Caco-2 (cell line): ENCODE measurements at places on chromosomes 6 and 20. TPM values are rescaled to one million over a fixed set of nuclear protein-coding genes. Genes with fewer than 3 reads are reported as not detected.

DNA sequence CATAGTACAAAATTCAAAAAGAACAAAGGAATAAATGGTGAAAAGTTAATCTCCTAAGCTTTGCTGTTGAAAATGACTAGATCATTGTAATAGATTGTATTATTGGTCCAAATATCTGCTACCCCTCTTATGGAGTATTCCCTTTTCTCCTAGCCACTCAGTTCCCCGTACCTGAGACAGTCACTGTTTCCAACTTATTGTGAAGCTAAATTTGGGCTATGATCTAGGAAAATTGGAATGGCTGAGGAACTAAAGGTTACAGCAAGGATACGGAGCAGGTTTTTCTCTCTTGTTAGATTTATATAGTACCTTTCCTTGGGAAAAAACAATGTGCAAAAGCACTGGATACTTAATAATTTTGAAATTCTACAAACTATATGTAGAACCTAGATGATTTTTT is 17.3 kb downstream of the DHX35 start:
- DNase-seq = no peak
- H3K27ac ChIP-seq = no peak overlapping the region
- H3K4me3 ChIP-seq = no peak overlapping the region
- H3K36me3 ChIP-seq = no peaks in the 10 kb centered on the region
- no peaks in the 10 kb centered on the region for H3K27me3 ChIP-seq

DNA sequence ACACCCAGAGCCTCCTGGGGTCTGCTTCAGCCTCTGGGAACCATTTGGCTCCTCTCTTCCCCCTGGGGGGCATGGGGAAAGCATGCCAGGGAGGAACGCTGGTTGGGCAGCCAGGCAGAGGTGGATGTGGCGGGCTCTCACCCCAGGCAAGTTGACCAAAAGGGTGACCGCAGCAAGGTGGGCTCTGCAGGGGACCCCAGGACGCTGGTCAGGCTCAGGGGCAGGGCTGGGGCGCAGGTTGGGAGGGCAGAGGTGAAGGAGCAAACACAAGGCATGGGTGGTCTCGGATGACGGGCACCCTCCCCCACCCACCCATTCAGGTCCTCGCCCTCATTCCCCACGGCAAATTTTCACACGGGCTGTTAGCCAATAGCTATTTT is 30.2 kb upstream of the MRGBP start:
- no peaks in the 10 kb centered on the region for H3K36me3 ChIP-seq
- no peak overlapping the region for H3K27ac ChIP-seq
- DNase-seq = no peak
- no peak overlapping the region for H3K4me3 ChIP-seq
- H3K4me1 ChIP-seq = peaks cover 13% of the 10 kb centered on the region
- H3K27me3 ChIP-seq = no peaks in the 10 kb centered on the region; the same call in none of the 2 replicates

- H3K4me1 ChIP-seq = peaks cover 8% of the 10 kb centered on the region
- no peak overlapping the region for H3K4me3 ChIP-seq
- H3K36me3 ChIP-seq = no peaks in the 10 kb centered on the region
- no peaks in the 10 kb centered on the region for H3K27me3 ChIP-seq
- H3K27ac ChIP-seq = peak overlapping the region; percentile 27
Measured at GRCh38 chr6:42845327-42845694, 34.1 kb upstream of the RPL7L1 start.

DNA sequence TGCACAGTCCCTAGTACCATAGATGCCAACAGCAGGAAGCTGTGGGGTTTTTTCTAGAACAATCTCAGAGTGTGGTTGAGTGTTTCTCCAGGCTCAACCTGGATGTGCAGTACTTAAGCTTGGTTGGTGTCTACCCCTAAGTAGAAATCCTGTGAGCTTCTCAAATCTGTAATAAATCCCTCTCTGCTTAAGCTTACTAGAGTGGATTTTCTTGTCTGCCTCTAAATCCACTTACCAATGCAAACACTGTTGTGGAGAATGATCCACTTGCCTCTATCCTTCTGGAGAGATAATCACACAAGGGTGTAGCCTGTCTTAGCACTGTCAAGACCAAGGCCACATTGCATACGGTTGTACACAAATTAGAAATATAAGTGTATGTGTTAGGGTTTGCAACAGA is 43.3 kb upstream of the CLIC5 start:
- peaks cover 15% of the 10 kb centered on the region for H3K4me1 ChIP-seq
- no peak overlapping the region for H3K4me3 ChIP-seq
- H3K27ac ChIP-seq = no peak overlapping the region
- no peak for DNase-seq
- H3K27me3 ChIP-seq = no peaks in the 10 kb centered on the region

DNA sequence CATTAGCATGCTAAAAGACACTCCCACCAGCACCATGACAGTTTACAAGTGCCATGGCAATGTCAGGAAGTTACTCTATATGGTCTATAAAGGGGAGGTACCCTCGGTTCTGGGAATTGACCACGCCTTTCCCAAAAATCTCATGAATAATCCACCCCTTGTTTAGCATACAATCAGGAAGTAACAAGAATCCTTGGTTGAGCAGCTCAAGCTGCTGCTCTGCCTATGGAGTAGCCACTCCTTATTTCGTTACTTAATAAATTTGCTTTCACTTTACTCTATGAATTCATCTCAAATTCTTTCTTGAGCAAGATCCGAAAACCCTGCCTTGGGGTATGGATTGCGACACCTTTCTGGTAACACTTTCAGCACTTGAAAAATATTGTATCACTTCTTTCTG is 243.0 kb downstream of the BMP2 start:
- H3K4me1 ChIP-seq = no peaks in the 10 kb centered on the region
- no peak overlapping the region for H3K4me3 ChIP-seq
- H3K36me3 ChIP-seq = no peaks in the 10 kb centered on the region
- H3K27me3 ChIP-seq = no peaks in the 10 kb centered on the region
- DNase-seq = no peak

- no peak for DNase-seq
- H3K36me3 ChIP-seq = no peaks in the 10 kb centered on the region
- H3K27me3 ChIP-seq = no peaks in the 10 kb centered on the region
- H3K4me1 ChIP-seq = no peaks in the 10 kb centered on the region; the same call in 1 of the 2 replicates
- H3K4me3 ChIP-seq = no peak overlapping the region
Measured at GRCh38 chr6:168116975-168117899, 38.2 kb upstream of the FRMD1 start.

DNA sequence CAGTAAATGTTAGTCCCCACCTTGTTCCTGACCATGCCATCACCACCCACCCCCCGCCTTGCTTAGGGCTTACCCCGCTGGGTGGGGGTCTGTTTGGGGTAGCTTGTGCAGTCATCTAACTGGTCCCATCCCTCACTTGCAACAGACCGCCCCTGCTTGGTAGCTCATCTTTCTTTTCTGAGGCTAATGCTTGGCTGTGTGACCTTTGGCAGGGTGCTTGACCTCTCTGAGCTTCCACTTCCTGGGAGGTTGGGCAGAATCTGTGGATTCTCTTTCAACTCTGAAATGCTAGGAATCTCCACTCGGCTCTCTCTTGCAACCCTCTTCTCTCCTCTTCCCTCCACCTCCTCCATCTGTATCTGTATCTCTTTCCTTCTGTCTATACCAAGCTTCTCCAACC is 70.4 kb downstream of the SLC2A10 start:
- no peak overlapping the region for H3K4me3 ChIP-seq
- no peaks in the 10 kb centered on the region for H3K36me3 ChIP-seq
- DNase-seq = no peak
- no peak overlapping the region for H3K27ac ChIP-seq

DNA sequence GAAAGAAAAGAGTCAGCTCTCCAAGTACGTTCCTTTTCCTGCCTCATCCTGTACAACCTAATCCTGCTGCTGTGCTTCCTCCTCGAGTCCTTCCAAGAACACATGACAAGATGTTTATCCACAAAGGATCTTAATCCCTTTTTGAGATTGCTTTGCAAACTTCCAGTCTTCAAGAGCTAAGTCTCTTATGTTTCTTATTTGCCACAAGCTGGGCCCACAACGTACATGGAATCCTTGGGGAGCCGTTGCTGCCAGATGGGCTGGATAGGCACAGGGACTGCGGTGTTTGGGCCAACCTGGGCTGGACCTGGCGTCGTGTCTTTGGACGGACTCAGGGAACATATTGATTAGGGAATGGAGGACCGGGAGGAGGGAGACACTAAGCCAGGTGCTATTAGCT is 79.7 kb upstream of the AFDN start:
- H3K4me1 ChIP-seq = peaks cover 72% of the 10 kb centered on the region
- H3K36me3 ChIP-seq = no peaks in the 10 kb centered on the region
- DNase-seq = no peak
- no peak overlapping the region for H3K4me3 ChIP-seq
- H3K27ac ChIP-seq = peak overlapping the region; percentile 81

DNA sequence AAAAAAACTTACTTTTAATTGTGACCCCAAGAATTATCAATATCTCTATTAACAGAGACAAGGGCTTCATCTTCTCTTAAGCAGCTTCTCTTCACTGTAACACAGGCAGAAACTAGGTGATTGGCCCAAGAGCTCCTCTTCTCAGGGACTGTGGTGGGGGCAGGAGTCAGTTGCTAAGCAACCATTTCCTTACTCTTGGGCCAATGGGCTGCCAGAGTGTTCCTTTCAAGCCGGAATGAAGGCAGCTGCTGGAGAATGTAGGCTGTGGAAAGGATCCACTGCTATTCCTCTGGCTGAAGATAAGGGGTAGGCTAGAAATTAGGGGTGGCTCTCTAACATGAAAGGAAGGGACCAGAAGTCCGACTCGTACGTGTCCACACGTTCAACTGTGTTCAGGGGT is at the start of gene SEL1L2:
Gene SEL1L2, minus strand, starts transcription at position 150 of the 400 bp plus-strand sequence. Its CDS starts 80 bp downstream, at position 70.
- no peak within 1 kb of the TSS for H3K27ac ChIP-seq
- no peaks in the 10 kb centered on the region for H3K36me3 ChIP-seq
- no peak for DNase-seq
- H3K27me3 ChIP-seq = no peaks in the 10 kb centered on the region
- no peaks in the 10 kb centered on the region for H3K4me1 ChIP-seq

Gene ARMC12
- total RNA-seq = not detected in 2 replicates

Gene SIRPD
- total RNA-seq = not detected in 2 replicates

Gene TFAP2B
- total RNA-seq = not detected in 2 replicates
